T-helper 1 cell treated with Interleukin-12 subunit alpha and Interleukin-12 subunit beta and Interleukin-4 antibody, amounts not matched to agents 30 ng/mL and 1 ng/mL, for 36 hours (primary cell): ENCODE measurements at places on chromosomes 3 and 15. TPM values are rescaled to one million over a fixed set of nuclear protein-coding genes. Genes with fewer than 3 reads are reported as not detected.

GCSAM gene
- total RNA-seq: 5.3 and 5.7 TPM in 2 replicates

UTS2B gene
- total RNA-seq: not detected in 2 replicates

AHSG gene
- total RNA-seq: not detected in 2 replicates

TM4SF1 gene
- total RNA-seq: 0.29 and 0.41 TPM in 2 replicates

C3orf49 gene
- not detected in 2 replicates for total RNA-seq

PLXNB1 gene
- 3.3 and 6.9 TPM in 2 replicates for total RNA-seq

SLC6A1 gene
- not detected in 2 replicates for total RNA-seq

TPRG1 gene
- total RNA-seq: 2.7 and 2.9 TPM in 2 replicates

TLR9 gene
- 0.34 and 0.49 TPM in 2 replicates for total RNA-seq

ZBBX gene
- not detected in 2 replicates for total RNA-seq

SPINT1 gene
- total RNA-seq: 4.5 and 4.7 TPM in 2 replicates

MESP2 gene
- not detected in 2 replicates for total RNA-seq

THAP10 gene
- total RNA-seq: not detected in 2 replicates

BDH1 gene
- 71.0 and 71.2 TPM in 2 replicates for total RNA-seq

PGBD4 gene
- total RNA-seq: 3.8 TPM in 2 replicates

CHRFAM7A gene
- total RNA-seq: 0.78 TPM in 1 of 2 replicates, not detected in the other

TIMMDC1 gene
- total RNA-seq: 63.3 and 69.3 TPM in 2 replicates

SCAMP5 gene
- 0.98 and 1.4 TPM in 2 replicates for total RNA-seq

TPRA1 gene
- total RNA-seq: 32.9 and 35.0 TPM in 2 replicates

TGM5 gene
- 0.20 and 0.39 TPM in 2 replicates for total RNA-seq

RTP1 gene
- total RNA-seq: not detected in 2 replicates

HEG1 gene
- 39.9 and 44.6 TPM in 2 replicates for total RNA-seq

VGLL3 gene
- total RNA-seq: not detected in 2 replicates

TIGIT gene
- 2.8 and 3.6 TPM in 2 replicates for total RNA-seq
